ENCODE measurements at places on chromosomes 7 and 10. TPM values are rescaled to one million over a fixed set of nuclear protein-coding genes. Genes with fewer than 3 reads are reported as not detected.

Gene UCN3
- not detected for total RNA-seq

Gene TSPAN15
- 0.44 TPM for total RNA-seq

Gene SLC13A4
- total RNA-seq = 1.2 TPM

Gene LYZL1
- total RNA-seq = not detected

Gene TRPV5
- total RNA-seq = not detected

Gene STMP1
- total RNA-seq = 26.5 TPM

Gene POM121
- 6.6 TPM for total RNA-seq

Gene CNPY1
- not detected for total RNA-seq

Gene KIAA1549
- total RNA-seq = 0.99 TPM

Gene PAOX
- 12.1 TPM for total RNA-seq

Gene NACAD
- total RNA-seq = 5.0 TPM

Gene BMPR1A
- 68.1 TPM for total RNA-seq

Gene UNCX
- not detected for total RNA-seq

Gene TMEM229A
- total RNA-seq = not detected

Gene LOXL4
- total RNA-seq = 78.2 TPM

Gene CUEDC2
- total RNA-seq = 78.4 TPM

Gene RTKN2
- 1.3 TPM for total RNA-seq

Gene TEX36
- not detected for total RNA-seq

Gene GRID2IP
- not detected for total RNA-seq

Gene PDZD7
- 1.6 TPM for total RNA-seq
